HuH-7.5 (cell line): ENCODE measurements at places on chromosomes 7 and 10.

DNA sequence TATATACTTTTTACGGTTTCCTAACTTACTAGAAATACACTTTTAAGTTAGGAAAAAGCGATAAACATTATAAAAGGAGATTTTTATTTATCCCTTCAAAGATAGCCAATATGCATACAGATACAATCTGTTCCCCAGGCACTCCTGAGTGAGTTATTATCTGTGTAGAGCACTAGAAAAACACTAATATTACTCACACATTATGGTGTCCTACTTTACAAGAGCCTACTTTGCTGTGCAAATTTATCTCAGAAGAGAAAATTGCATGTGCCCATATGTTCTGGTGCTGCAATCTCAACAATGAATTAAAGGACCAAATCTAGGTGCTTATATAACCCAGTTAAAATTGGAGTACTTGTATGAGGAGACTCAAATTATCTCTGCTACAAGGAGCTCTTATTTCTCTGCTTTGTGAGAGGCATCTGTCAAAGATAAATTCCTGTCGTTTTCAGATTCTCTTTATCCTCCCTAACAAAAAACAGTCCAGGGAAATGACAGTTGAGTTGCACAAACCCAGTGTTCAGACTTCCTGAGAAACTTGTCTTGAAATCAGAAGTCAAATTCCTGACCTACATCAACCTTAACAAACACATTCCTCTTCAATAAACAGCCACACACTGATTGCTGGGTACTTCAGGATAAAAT is 28.9 kb downstream of the CPA1 start:
- DNase-seq: no peak

DNA sequence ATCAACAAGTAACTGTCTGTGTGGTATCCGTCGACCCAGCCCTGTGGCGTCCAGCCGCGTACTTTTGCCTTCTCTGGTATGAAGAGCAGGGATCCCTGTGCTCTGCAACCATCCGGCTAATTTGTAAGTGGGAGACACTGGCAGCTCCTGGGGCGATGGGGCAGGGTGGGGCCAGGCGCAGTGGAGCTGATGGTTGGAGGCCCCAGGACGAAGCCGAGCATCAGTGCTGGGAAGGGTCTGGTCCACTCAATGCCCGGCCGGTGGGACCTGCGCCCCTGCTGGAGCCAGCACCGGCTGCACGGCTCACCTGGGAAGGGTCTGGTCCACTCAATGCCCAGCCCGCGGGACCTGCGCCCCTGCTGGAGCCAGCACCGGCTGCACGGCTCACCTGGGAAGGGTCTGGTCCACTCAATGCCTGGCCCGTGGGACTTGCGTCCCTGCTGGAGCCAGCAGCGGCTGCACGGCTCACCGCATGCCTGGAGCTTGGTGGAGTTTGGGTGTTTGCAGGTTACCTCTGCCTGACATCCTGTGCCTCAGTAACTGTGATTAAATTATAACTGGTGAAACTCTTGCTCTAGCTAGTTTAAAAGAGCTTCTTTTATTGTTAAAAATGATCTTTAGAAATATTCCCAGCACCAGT is 96.1 kb downstream of the NKX6-2 start:
- DNase-seq: no peak

GRCh38 chr7:69770613-69771012 is 172.3 kb downstream of the AUTS2 start:
- no peak for DNase-seq

DNA sequence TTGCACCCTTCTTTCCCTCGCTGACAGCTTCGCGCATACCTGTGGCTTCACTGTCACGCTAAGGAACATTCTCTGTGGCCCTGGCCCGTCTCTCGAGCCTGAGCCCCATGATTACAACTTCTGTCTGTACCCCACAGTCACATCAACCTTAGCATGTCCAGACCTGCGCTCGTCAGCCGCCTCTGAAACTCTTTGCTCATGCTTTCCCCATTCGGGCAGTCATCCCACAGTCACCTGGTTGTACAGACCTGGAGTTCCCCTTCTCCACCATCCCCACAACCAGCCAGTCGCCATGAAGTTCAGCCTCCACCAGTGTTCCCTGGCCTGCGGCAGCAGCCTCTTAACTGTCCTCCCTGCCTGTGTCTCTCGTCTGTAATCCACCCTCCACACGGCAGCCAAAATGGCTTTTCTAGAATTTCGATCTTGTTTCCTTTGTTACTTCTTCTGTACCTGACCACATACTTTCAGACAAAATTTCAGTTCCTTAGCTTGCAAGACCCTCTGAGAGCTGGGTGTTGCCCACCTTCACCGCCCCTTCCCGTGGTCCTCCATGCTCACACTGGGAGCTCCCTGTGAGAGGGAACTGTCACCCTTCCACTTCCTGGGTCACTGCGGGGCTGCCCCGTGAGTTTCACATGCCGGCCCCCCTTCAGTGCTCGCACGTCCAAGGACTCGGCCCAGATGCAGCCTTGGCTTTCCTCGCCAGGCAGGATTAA is 229.2 kb downstream of the CELF2 start:
- no peak for DNase-seq

DNA sequence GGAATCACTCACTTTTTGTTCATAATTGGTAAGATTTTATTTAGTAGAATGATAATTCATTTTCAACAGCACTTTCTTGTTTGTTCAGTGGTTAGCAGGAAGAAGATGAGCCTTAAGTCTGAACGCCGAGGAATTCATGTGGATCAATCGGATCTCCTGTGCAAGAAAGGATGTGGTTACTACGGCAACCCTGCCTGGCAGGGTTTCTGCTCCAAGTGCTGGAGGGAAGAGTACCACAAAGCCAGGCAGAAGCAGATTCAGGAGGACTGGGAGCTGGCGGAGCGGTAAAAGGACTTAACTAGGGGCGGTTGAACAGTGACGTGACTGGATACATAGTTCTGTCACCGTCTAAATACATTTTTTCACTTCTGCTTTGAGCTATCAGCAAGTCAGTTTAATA is 31.3 kb downstream of the RABGEF1 start:
- DNase-seq: no peak

- DNase-seq: no peak
These were observed 109.7 kb downstream of the C1GALT1 start for GRCh38 chr7:7292085-7292484.

DNA sequence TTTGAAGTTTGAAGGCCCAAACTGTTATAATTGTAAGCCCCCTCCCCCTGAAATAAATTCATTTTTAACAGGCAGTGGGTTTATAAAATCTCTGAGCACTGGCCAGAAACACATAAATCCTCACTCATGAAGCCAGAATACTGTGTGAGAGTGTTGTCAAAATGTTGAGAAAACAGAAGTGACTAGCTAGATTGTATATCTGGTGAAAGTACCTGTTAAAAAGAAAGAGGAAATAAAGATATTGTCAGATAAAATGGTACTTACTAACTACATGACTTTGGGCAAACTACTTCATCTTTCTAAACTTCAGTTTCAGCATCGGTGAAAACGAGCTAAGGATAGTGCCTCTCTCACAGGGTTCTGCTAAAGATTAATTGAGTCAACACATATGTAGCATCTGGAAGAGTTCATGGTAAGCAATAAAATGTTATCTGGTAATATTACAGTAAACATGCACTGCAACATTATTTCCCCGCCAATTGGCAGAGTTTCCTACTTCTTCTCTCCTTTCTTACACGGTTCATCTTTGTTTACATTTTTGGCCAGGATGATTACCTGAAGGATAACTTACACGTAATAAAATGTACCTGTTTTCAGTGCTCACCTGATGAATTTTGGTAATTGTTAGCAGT is 202.5 kb upstream of the CHRM2 start:
- DNase-seq: no peak

GRCh38 chr10:125844751-125845221 is 21.4 kb downstream of the BCCIP start:
- DNase-seq: no peak

- DNase-seq: no peak
These were observed 214.9 kb downstream of the GPAM start for GRCh38 chr10:111968647-111969046.

- peak; percentile 34 for DNase-seq
These were observed 1180.3 kb downstream of the TYW1 start for GRCh38 chr7:68176974-68177373.

- DNase-seq: no peak
These were observed 1.6 kb upstream of the ORAI2 start for GRCh38 chr7:102431617-102432298.

GRCh38 chr7:155731380-155731779 is 80.9 kb downstream of the SHH start:
- no peak for DNase-seq

GRCh38 chr7:35670856-35671569 is 23.9 kb downstream of the HERPUD2 start:
- DNase-seq: no peak

DNA sequence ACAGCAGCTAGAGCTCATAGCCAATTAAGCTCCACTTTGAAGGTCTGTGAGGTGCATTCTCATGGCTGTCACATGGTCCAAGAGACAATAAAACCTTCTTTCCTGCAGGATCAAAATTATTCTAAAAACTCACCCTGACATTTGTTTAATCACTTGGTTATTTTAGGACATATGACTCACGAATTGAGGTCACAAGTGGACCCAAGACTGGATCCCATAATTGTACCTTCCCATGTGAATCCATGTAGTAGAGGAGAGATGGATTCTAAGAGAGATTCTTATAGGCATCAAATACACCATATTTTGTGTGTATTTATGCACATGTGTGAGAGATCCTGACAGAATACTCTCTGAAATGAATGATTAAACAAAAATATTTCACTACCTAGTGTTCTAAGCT is 18.1 kb downstream of the POLR1F start:
- DNase-seq: no peak

- no peak for DNase-seq
These were observed 785 bp downstream of the WDR86 start for GRCh38 chr7:151408839-151409666.

- DNase-seq: no peak
These were observed 131.7 kb downstream of the DGKI start for GRCh38 chr7:137715121-137715520.

GRCh38 chr10:125375210-125375609 is 214.8 kb upstream of the CTBP2 start:
- DNase-seq: no peak

- DNase-seq: no peak
These were observed 10.8 kb downstream of the ANTXRL start for GRCh38 chr10:46297406-46298204.

- no peak for DNase-seq
These were observed 38.9 kb upstream of the CPXM2 start for GRCh38 chr10:123930340-123931001.

- no peak for DNase-seq
These were observed 95.4 kb upstream of the NPS start for GRCh38 chr10:127453706-127454105.

- DNase-seq: no peak
These were observed 382.6 kb upstream of the SHH start for GRCh38 chr7:156194813-156195212.

DNA sequence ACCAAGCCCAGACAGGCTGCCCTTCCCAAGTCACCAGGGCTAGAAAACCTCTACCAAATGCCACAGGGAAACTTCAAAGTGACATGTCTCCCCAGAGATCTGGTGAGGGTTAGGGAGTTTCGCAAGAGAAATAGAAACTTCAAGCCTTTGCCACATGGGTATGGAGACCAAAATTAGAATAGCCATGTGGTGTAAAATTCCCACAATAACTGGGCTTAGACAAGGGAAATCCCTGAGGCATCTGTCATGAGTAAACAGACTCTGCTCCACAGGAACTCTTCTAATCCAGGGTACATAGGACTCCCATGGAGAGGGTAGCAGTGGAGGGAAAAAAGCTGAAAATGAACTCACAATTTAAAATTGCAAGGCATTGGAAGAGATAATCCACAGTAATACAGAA is 14.3 kb downstream of the ADAM12 start:
- DNase-seq: no peak

GRCh38 chr10:128180843-128181242 is 54.6 kb upstream of the MKI67 start:
- DNase-seq: no peak

- no peak for DNase-seq
These were observed 73.1 kb upstream of the CAMK2B start for GRCh38 chr7:44398511-44398911.

GRCh38 chr7:130092598-130092997 is 22.3 kb downstream of the KLHDC10 start:
- no peak for DNase-seq

DNA sequence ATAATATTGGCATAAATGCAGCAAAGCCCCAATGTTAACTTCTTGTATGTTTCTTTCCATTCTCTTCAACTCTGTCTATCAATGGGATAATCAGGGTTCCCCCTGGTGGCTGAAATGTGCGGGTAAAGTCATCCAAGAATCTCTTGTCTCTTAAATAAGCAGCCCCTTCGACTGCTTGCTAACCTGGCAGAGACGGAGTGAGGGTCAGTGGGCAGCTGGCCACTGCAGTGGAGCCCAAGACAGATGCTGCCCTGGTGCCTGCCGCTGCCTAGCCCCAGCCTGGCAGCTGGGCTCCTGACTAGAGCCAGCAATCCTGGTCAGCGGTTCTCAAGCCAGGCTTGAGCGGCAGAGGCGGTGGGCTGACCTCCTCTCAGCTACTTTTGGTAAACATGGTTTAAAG is 248.9 kb downstream of the COBL start:
- peak; percentile 60 for DNase-seq

GRCh38 chr10:132787495-132788179 is 1.7 kb upstream of the NKX6-2 start:
- no peak for DNase-seq

- DNase-seq: no peak
These were observed 43.6 kb upstream of the CDK14 start for GRCh38 chr7:90552521-90552920.

DNA sequence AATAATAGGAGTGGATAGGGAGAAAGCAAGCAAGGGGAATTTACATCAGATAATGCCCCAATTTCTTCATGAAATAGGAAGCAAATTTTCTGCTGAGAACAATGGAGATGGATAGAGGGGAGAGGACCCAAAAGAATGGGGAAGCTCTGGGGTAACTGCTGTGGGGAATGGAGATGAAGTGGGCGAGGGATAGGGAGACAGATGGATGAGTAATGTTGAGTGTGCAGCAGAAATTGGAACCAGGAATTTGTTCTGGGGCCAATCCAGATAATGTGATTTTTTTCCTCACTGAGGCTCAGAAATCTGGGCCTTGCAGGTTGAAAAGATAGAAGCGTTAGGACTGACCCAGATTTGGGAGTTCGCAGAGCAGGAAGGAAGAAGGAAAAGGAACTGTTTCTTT is 24.5 kb upstream of the MRC1 start:
- DNase-seq: no peak

- no peak for DNase-seq
These were observed 747.1 kb upstream of the GALNT17 start for GRCh38 chr7:70384891-70385290.

DNA sequence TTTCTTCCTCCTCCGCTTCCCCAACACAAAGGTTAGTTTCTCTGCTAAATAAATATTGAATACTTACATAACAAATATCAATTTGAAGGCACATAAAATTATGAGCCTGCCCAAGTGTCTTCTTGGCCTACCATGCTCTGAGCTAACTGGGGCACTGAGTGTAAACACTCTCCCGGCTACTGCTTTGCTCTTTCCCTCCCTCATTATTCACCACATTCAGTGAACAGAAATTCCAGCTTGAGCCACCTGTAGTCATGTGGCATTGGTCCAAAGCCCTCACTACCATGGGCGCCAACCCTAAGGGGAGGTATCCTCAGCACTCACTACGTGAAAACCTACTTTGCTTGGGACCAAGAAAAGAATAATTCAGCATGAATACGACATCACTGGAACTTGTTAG is 409.0 kb downstream of the KCNMA1 start:
- DNase-seq: no peak

GRCh38 chr10:76786504-76787072 is 851.0 kb downstream of the KCNMA1 start:
- no peak for DNase-seq

GRCh38 chr7:24821045-24821753 is 63.9 kb upstream of the GSDME start:
- peak; percentile 23 for DNase-seq

- peak; percentile 73 for DNase-seq
These were observed 75.1 kb downstream of the EBF3 start for GRCh38 chr10:129888784-129889616.
